ENCODE measurements at places on chromosomes 5 and 9.

- DNase-seq: peak; percentile 94
Measured at GRCh38 chr9:72579190-72579589, 57.8 kb downstream of the TMC1 start.

GRCh38 chr5:142969624-142970439 is 199.7 kb downstream of the ARHGAP26 start:
- no peak for DNase-seq

DNA sequence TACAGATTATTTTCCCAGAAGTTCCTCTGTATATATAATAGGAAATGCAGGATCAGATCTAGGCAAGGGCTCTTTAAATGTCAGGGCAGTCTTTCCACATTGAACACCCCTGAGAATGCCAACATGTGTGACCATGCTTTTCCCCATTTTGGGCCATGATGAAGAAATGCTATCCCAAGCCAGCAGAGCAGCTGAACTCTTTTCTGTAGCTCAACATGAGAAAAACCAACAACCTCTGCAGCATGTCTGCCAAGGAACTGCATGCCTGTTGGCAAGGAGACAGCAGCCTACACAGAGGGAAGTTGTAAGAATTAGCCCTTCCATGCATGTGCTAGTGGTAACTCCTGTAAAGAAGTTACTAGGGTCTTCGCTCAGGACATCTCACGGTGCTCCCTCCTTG is 9.5 kb upstream of the IFNK start:
- DNase-seq: no peak

DNA sequence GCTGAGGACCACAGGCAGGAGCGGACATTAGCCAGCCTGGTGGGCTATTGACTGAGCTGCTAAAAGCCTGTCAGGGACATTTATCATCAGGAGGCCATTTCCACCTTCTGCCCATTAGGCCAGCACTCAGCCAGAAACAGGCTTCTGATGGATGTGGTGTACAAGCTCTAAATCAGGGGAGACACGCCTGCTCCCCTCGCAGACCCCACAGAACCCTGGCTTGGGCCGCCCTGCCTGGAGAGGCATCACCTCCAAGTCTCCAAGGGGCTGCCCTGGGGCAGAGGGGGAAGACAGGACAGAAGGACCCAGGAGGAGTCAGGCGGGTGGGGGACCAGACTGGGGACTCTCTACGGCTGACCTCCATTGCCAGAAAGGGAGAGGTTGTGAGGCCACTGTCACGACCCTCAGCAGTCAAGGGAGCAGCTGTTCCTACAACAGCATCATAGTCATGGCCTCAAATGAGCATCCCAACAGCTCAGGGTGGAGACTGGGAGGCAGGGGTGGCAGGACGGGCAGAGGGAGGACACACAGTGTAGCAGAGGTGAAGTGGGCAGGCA is 24.0 kb upstream of the TRIM14 start:
- DNase-seq: no peak

DNA sequence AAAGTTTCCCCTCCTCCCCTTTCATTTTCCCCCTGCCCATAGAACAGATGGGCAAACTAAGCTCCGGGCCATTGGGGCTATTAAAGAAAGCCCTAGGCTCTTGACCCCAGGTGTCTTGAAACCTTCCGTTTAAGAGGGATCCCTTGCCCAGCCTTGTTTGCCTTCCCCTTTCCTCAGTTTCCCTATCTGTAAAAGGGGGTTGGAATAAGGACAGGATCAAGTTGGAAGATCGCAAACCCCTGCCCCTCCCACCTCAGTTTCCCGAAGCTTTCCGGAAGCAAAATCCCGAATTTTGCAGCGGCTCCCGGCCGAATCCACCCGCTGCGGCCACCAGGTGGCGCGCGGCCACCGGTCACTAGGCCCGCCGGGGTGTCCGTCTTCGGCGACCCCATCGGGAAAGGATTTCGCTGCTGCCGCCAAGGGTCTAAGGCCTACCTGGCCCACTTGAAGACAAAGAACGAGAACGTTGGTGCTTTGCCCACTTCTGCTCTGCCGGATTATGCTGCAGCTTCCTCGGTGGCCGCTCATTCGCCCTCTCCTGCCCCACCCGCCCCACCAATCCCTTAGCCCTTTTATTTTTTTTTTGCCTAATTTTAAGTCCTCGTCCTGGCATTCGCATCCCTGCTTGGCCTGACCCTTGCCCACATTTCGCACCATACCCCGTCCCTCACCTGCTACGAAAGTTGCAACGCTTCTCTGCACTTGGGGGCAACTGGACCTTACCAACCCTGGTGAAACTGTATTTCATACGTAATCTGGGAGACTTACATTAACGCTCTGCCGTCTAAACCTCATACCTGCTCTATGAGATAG is 962 bp upstream of the NR6A1 start:
- peak; percentile 71 for DNase-seq

- no peak for DNase-seq
Measured at GRCh38 chr5:98784411-98784810, 10.9 kb downstream of the RGMB start.

Data from epithelial cell of esophagus (primary cell).